ENCODE measurements at places on chromosomes 11 and 22.
A peak's percentile ranks its signal among the peaks of the same experiment; 100 is the strongest.

GRCh38 chr11:115304774-115305472, 199.3 kb downstream of the CADM1 start:
- DNase-seq: no peak

DNA sequence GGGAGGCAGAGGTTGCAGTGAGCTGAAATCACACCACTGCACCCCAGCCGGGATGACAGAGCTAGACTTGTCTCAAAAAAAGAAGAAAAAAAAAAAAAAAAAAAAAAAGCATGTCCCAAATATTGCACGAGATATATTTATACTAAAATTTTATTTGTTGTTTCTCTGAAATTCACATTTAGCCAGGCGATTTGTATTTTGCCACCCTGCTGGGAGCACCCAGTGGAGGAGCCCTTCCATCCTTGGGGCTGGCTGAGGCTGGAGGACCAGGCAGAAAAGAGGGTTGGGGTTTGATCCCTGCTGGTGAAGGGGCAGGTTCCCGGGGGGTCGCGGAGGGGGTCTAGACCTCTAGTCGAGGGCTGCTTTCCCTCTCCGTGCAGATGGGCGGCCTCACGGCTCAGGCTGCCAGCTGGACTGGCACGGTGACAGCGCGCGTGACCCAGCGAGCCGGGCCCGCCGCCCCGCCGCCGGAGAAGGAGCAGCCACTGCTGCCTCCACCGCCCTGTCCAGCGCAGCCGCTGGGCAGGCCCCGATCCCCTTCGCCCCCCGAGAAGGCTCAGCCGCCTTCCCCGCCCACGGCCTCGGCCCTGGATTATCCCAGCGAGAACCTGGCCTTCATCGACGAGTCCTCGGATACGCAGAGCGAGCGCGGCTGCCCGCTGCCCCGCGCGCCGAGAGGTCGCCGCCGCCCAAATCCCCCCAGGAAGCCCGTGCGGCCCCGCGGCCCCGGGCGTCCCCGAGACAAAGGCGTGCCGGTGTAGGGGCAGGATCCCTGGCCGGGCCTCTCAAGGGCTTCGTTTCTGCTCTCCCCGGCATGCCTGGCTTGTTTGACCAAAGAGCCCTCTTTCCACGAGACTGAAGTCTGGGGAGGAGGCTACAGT, 952 bp upstream of the CATSPERZ start:
- DNase-seq: peak; percentile 43

- DNase-seq: no peak
Measured at GRCh38 chr11:79018371-79018849, 422.4 kb downstream of the TENM4 start.

- no peak for DNase-seq
Measured at GRCh38 chr11:5658318-5658717, 26.6 kb downstream of the TRIM5 start.

DNA sequence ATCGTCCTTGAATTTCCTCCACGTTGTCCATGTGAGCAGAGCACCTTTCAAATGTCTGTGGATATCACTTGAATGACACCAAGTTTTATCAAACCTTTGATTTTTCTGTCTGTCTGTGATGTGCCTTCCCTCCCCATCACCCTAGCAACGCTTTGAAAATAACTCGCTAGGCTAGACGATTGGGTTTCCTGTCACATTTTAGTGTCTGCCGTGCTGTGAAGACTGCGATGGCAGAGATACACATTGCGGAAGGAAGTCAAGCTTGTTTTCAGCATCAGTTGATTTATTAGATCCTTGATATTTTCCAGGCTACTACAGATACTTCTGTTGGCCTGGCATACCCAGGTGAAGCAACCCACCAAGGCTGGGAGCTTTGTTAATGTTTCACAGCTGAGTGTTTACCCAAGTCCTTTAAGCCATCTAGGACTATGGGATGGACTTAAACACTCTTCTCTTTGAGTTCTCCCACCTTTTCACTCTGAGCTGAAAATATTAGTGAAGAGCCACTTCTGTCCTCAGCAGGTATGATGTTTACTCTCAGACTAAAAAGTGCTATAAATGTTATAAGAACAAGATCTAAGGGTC, 93.6 kb upstream of the CD44 start:
- no peak for DNase-seq

DNA sequence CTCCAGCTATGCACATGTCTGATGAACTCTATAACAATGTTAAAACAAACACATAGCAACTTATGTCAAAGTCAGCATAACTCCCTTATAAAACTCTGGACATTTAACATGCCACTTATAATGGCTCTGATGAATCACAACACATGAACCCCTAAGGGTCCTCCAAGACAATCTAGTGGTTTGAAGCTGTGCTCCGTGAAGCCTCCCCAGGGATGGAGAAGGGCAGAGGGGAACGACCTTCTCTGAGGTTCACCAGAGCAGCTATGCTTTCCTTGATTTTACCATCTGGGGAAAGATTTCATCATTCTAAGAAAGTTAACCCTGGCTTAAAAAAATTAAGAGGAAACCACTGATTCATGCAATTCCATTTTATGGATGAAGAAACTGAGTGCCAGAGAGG, 84.4 kb downstream of the MPPED2 start:
- no peak for DNase-seq

GRCh38 chr11:61739966-61740365, 12.5 kb upstream of the MYRF start:
- DNase-seq: no peak

DNA sequence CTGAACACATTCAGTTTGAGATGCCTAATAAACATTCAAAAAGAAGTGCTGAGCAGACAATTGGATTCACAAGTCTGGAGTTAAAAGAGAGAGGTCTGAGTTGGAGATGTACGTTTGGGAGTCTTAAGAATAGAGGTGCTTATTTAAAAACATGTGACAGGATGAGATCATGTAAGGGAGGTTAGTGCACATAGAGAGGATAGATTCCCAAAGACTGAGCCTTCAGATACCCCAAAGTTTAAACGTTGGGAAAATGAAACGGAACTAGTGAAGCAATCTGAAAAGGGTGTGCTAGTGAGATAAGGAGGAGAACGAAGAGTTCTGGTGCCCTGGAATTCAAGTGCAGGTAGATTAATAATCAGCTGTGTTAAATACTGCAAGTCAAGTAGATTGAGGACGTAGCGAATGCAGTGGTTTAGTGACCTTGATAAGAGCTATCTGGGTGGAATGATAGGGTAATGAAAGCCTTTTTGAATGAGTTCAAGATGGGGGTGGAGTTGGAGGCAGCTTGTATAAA, 63.7 kb downstream of the HIPK3 start:
- DNase-seq: no peak

GRCh38 chr22:19892257-19892879, 37.7 kb upstream of the GNB1L start:
- DNase-seq: no peak

- DNase-seq: peak; percentile 55
Measured at GRCh38 chr11:73856031-73856567, 20.5 kb downstream of the COA4 start.

DNA sequence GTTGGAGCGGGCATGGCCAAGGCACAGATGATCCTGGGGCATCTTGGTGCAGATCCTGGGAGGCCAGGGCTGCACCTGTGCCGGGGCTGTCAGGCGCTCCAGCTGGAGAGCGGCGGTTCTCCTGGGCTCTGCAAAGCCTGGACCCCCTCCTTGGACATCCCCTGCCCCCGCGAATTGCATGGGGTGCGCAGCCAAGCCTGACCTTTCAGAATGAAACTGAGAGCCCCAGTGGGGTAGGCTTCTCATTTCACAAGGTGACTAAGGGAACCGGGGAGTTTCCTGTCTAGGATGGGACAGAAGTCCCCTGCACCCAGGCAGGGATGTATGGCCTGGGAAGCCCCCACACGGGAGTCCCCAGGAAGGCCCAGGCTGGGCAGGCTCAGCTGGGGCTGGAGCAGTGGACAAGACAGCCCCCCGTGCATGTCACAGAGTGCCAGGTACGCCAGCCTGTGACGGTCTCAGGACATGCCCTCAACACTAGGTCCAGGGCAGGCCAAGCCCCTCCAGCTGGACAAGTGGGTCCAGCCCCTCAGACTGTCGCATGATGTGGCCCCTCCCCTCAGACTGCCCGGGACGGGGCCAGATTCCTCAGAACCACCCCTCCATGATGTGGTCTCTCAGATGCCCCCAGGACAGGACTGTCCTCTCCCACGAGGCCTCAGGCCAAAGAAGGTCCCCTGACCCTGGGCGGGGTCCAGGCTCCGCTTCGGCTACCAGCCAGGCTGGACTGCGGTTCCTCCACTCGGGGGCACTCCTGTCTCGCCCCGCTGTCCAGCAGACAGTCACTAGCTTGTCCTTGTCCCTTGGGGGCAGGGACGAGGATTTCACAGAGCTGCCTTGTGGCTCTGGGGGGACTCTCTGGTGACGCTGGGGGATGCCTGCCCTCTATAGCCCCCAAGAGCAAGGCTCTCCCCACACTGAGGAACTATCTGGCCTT, 2.3 kb downstream of the LSP1 start:
- DNase-seq: no peak

- DNase-seq: no peak
Measured at GRCh38 chr11:86670911-86671310, 1.5 kb downstream of the ME3 start.

DNA sequence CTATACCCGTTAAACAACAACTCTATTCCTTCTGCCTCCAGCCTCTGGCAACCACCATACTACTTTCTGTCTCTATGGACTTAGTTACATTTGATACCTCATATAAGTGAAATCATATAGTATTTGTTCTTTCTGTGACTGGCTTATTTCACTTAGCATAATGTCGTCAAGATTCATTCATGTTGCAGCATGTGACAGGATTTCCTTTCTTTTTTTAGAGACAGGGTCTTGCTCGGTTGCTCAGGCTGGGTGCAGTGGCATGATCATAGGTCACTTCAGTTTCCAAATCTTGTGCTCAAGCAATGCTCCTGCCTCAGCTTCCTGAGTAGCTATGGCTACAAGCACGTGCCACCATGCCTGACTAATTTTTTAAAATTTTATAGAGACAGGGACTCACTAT, 29.4 kb upstream of the SORL1 start:
- DNase-seq: no peak

DNA sequence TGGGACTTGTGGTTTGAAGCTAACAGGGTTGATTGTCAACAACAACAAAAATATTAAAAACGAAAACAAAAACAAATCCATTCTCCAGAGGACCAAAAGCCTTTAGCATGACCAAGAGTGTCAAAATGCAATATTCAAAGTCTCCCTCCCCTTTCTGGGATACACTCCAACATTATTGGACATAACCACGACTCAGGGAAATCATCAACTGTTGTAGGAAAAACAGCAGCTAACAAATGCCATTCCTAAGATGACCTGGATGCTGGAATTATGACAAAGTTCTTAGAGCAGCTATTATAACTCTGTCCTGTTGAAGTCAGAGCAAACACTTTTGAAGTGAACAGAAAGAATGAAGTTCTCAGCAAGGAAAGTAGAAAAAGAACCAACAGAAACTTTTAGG, 143.0 kb downstream of the TMEM135 start:
- no peak for DNase-seq

DNA sequence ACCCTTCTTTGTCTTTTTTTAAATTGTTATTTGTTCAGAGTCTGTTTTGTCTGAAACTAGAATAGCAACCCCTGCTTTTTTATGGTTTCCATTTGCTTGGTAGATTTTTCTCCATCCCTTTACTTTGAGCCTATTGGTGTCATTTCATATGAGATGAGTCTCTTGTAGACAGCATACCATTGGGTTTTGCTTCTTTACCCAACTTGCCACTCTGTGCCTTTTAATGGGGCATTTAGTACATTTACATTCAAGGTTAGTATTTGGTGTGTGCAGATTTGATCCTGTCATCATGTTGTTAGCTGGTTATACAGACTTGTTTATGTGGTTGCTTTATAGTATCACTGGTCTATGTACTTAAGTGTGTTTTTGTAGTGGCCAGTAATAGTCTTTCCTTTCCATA, 28.0 kb downstream of the CCDC15 start:
- no peak for DNase-seq

- no peak for DNase-seq
Measured at GRCh38 chr11:112315057-112315720, 54.5 kb upstream of the PLET1 start.

GRCh38 chr11:118606157-118606843, 1.1 kb upstream of the PHLDB1 start:
- no peak for DNase-seq

DNA sequence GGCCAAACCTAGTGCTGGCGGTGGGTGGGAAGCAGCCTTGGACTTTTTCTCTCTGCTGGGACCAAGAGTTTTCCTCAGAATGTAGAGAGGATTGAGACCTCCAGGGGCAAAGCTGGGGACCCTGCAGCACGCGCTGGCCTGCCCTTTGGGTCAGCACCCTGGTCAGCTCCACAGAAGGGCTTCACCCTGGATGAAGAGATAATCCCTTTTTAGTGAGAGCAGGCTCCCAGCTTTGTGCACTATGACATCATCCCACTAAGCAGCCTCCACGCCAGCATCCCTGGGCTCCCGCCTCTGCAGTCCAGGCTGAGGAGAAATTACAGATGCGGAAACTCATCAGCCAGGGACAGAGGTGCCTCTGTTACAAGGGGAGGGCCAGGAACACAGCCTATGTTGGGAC, 23.5 kb downstream of the DRICH1 start:
- DNase-seq: no peak

DNA sequence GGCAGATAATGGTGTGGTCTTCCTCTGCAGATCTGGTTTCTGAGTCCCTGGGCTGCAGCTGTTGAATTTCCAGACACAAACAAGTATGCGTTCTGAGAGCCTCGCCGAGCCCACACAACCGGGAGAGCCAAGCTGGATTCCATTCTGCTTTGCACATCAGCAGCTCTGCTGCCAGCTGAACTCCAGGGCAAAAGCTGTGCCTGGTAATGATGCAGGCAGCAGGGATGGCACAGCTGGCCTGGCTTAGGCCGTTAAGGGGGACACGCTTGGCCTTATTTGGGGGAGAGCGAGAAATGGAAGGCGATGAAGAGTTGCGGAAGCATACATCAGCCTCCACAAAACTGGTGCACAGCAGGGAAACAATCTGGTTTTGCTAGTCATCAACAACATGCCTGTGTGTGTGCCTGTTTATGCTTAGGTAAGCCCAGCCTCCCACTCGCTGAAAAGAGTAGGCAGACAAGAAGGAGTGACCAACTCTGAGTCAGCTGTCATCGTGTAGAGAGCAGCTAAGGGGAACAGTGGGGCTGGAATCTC, 25.1 kb downstream of the ADAMTS8 start:
- peak; percentile 36 for DNase-seq
